ENCODE measurements at places on chromosomes 5 and 9. TPM values are rescaled to one million over a fixed set of nuclear protein-coding genes. Genes with fewer than 3 reads are reported as not detected.

DNA sequence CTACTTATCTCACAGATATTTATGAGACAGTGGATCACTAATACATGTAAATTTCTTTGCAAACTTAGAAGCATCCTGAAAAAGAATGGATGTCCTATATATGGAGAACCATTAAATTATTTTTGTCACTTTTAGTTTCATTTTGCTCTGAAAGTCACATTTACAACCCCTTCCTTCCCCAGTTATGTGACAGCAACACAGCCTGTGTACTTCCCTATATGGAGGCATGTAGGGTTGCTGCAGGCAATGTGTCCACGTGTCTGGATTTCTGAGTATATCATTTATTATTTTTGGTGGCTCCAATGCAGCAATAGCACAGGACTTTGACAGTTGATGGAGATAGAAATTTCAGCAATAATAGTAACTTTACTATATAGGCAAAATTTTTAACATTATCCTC is 156.4 kb downstream of the ST8SIA4 start:
- H3K36me3 ChIP-seq, result no peaks in the 10 kb centered on the region
- H3K4me3 ChIP-seq, result no peak overlapping the region
- no peaks in the 10 kb centered on the region for H3K4me1 ChIP-seq

GRCh38 chr5:34854459-34855174 is 15.7 kb downstream of the TTC23L start:
- H3K36me3 ChIP-seq, result no peaks in the 10 kb centered on the region
- H3K4me1 ChIP-seq, result no peaks in the 10 kb centered on the region
- H3K27ac ChIP-seq, result no peak overlapping the region

DNA sequence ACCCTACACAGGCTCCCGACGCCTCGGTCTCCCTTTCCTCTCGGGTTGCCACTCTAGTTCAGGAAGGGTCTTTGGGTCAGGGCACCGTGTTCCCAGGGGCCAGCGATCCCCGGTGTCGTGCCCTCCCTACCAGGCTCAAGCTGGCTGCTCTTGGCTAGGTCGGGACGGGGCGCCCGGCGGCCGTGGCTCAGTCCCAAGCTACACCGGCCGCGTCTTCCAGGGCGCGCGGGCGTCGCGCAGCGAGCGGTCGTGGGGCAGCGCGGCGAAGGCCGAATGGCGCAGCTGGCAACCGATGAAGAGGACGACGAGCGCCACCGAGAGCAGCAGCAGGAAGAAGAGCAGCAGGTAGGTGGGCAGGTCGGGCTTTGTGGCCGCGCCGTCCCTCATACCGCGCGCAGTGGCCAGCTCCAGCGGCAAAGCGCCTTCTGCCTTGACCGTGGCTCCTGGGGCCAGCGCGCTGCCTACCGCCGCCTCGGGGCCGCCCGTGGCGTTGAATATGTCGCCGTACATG is 892 bp downstream of the SMIM32 start:
- H3K27ac ChIP-seq, result no peak overlapping the region
- no peaks in the 10 kb centered on the region for H3K27me3 ChIP-seq
- H3K36me3 ChIP-seq, result no peaks in the 10 kb centered on the region
- H3K4me3 ChIP-seq, result no peak overlapping the region
- no peaks in the 10 kb centered on the region for H3K4me1 ChIP-seq
- DNase-seq, result no peak

PRRX2 gene
- not detected for polyA plus RNA-seq

- H3K27me3 ChIP-seq, result no peaks in the 10 kb centered on the region
- peaks cover 90% of the 10 kb centered on the region for H3K4me1 ChIP-seq
- DNase-seq, result no peak
- no peaks in the 10 kb centered on the region for H3K36me3 ChIP-seq
Observed at GRCh38 chr5:132417010-132417439, 47.5 kb downstream of the SLC22A5 start.

GRCh38 chr5:142233083-142234032 is 91.5 kb downstream of the SPRY4 start:
- H3K4me1 ChIP-seq, result no peaks in the 10 kb centered on the region
- no peak overlapping the region for H3K27ac ChIP-seq
- DNase-seq, result no peak
- H3K4me3 ChIP-seq, result no peak overlapping the region

SHB gene
- polyA plus RNA-seq, result 0.64 TPM

TLX3 gene
- not detected for polyA plus RNA-seq
